ENCODE measurements at places on chromosomes 6 and 20. TPM values are rescaled to one million over a fixed set of nuclear protein-coding genes. Genes with fewer than 3 reads are reported as not detected.

XKR7 gene
- not detected for total RNA-seq

SSR1 gene
- 126 TPM for total RNA-seq

FABP7 gene
- not detected for total RNA-seq

PNLDC1 gene
- not detected for total RNA-seq

LHFPL5 gene
- total RNA-seq = not detected

FOXP4 gene
- total RNA-seq = 3.8 TPM

NMBR gene
- not detected for total RNA-seq

All from uterus (tissue), 4 donors.